ENCODE measurements at places on chromosomes 3 and 15.
A peak's percentile ranks its signal among the peaks of the same experiment; 100 is the strongest.

GRCh38 chr3:30511524-30512251 is 94.7 kb upstream of the TGFBR2 start:
- no peak for DNase-seq

GRCh38 chr3:108406661-108407206 is 103.7 kb downstream of the MYH15 start:
- DNase-seq = peak; percentile 65

DNA sequence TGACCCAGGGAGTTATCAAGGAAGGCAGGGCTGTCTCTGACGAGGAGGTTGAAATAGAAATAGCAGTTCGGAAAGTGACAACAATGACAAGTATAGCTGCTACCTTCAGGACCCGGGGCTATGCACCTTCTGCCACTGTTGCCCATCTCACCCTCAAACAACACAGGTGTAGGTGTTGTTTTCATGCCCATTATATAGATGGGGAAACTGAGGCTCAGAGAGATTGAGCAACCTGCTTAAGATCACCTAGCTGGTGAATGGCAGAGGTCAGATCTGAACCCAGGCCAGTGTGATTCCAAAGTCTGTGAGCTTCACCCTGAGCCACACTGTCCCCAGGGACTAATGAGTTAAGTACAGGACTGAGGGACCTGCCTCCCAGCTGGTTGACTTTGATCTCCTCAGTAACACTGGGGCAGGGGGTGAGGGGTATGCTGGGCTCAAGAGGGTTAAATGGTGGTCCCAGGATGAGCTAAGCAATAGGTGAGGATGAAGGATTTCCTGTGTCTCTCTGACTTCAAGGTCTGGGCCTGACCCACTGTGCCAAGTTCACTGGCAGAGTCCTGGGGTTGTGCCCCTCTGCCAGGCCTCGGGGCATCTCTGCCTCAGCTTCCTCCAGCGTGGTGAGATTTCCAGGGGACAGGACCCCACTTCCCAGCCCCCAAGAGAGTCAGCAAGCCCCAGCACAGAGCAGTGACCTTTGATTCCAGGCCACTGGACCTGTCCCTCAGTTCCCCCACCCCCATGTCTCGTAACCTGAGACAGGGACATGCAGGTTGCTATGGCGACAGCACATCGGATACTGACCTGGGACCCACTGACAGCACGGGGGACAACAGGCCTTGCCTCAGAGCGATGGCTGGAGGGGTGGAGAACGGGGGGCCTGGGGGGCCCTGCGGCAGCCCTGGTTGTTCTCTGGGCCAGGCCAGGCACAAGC is 35.0 kb downstream of the ATP2B2 start:
- DNase-seq = no peak

GRCh38 chr3:194022052-194022451 is 113.9 kb upstream of the HES1 start:
- no peak for DNase-seq

GRCh38 chr3:67897351-67898336 is 243.2 kb upstream of the SUCLG2 start:
- DNase-seq = no peak

DNA sequence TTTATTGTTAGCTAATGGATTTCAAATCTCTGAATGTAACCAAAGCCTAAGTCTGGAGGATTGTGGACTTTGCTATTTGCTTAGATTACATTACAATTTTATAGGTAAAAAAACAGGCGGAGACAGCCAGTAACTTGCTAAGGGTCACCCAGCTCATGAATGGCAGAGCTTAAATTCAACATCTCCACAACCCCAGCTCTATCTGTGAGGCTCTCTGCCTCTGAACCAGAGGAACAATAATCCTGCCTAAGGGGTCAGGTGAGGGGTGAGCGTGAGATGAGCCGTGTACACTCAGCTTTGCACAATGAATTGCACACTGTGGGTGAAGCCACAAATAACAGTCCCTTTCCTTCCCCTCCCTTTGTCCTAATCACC is 69.8 kb upstream of the SPATA12 start:
- no peak for DNase-seq

DNA sequence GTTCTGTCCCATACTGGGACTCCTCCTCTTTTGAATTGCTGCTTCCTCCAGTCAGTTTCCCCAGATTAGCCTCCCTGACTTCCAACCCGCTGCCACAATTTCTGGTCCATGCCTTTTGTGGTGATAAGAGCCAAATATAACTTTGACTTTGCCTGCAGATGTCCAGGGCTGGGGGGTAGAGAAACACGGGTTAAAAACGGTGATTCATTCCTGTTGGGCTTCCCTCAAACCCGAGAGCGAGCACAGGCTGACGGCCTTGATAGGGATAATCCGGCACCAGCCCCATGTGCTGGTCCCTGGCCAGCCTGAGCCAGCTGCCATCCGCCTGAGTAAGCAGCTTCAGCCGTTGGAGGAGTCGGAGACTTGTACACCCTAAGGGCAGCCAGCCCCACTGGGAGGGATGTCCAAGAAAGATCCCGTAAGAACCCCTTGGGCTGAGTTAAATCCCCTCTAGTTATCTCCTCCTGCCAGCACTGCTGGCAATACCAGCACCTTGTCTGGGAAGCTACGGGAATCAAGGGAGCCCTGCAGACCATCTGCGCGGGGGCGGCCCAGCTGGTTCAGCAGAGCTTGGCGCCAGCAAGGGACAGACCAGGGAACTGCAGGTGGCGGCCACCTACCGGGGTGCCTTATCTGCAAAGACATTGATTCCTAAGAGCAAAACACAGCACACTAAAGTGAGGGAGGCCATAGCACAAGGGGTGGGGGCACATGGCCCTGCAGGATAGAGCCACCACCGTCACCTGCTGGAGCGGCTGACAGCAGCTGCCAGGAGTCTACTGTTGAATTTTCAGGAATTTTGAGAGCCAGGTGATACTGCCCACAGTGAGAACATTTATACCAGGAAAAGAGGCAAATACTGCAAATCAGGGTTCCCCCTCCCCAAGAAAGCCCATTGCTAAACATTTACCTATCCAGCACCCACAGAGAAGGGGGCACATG is 18.1 kb downstream of the CSPG4 start:
- DNase-seq = no peak

GRCh38 chr3:192422321-192422996 is 304.9 kb downstream of the FGF12 start:
- no peak for DNase-seq

DNA sequence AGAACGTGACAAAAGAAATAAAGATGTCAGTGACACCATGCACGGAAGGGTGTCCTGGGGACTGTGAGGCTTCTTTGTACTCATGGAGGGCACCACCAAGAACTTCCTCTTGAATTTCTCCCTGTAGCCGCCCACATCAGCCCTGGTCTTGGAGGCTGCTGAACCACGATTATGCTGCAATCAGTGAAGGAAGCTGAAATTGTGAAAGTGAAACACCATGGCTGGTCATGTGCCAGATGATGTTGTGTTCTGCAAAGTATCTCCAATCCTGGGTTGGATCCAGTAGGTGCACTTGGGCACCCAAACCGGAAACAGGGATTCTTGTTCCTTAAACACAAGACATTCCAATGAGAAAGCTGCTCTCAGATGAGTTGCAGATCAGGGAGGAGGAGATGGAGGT is 104.4 kb upstream of the GOLGA6L6 start:
- peak; percentile 25 for DNase-seq

DNA sequence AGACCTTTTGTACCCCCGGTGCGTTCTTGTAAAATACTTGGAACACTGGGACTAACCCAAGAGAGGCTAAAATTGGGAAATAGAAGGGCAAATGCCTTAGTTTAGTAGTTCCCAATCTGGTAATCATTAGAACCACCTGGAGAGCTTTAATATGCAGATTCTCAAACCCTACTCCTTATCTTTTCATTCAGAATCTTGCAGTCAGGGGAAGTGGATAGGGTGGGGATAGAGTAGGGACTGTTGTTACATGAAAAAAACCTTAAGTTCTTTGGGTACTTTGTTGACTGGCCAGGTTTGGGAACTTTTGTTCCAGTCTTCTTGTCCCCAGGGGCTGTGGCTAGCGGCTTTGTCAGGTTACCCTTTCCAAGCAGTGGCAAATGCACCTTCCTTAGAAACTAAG is 15.9 kb downstream of the MAPKBP1 start:
- no peak for DNase-seq
